Adipocyte (in vitro differentiated cells): ENCODE measurements at places on chromosomes 2 and 18.
A peak's percentile ranks its signal among the peaks of the same experiment; 100 is the strongest.

- DNase-seq = no peak
These were observed 114.0 kb upstream of the STON1 start for GRCh38 chr2:48415836-48416515.

DNA sequence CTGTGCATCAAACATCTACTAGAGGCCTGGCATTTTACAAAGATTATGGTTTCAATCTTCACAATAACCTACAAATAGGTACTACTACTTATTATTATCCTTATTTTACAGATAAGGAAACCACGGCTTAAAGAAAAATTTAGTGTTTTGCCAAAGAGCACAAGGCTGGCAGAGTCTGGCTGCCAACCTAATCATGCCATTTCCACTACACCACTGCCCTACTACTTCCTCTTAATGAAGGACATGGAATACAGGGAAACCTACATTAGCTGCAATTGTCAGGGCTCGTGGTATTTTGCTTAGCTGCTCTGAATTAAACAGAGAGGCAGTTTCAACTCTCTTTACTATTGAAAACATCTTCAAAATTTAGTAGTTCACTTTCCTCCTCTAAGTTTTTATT is 5.9 kb downstream of the MBOAT2 start:
- DNase-seq = no peak

DNA sequence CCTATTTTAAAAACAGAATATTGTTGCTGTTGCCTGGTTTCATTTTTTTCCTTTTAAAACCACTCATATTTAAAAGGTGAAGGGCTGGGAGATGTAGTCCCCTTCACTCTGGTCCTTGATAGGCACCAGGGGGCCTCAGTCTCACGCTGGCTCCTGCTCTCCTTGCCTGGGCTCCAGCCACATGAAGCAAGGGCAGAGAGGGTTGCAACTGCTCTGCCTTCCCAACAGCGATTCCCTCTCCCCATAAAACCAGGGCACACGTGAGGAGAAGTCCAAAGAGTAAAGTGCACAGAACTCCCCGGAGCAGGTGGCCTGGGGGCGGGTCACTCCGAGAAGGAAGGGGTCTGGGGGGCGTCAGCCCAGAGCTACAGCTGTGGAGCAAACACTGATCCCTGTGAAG is 12.8 kb downstream of the TMEM127 start:
- DNase-seq = no peak

DNA sequence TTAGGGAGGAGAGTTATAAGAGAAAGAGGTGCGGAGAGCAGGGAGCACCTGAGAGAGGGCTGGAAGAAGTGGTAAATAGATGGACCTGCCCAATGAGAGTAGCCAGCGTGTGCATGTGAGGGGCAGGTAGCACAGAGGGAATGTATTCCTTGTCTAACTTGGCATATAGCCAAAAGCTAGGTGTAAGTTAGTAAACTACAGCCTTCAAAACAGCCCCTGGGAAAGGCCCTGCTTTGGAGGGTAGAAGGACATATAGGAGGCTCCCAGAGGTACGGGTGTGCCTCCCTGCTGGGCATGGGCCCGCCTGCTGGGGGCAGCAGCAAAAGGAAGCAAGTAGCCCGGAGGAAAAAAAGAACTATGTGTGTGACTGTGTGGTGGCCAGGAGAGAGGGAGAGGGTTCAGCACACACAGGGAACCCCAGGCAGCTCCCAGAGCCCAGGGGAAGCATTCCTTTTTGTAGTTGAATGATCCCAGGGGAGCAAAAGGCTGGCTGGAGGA is 48.0 kb downstream of the TCF7L1 start:
- DNase-seq = no peak

- no peak for DNase-seq
These were observed 83.2 kb downstream of the PPP1R1C start for GRCh38 chr2:182068811-182069210.

DNA sequence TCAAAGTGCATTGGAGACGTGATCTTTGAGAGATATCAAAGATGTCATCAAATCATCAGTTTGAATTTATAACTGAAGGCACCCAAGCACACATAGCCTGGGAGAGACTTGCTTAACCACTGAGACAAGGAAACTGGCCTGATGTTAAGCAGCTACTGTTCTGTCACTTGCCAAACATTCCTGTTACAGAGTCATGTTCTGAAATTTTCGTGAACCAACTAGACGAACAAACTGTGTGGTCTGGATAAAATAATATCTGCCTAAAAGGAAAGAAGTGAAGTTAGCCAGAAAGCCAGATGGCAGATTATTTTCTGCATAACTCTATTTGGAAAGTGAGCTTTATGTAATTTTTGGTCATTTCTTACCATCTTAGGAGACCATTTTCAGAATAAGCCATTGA is 51.4 kb downstream of the SPATS2L start:
- no peak for DNase-seq

- DNase-seq = no peak
These were observed 37.2 kb downstream of the FEZ2 start for GRCh38 chr2:36560726-36561125.

GRCh38 chr2:7119132-7119835 is 202.1 kb downstream of the RNF144A start:
- DNase-seq = peak; percentile 79

- DNase-seq = peak; percentile 34
These were observed 2.0 kb downstream of the LIMS1 start for GRCh38 chr2:108536133-108536780.

DNA sequence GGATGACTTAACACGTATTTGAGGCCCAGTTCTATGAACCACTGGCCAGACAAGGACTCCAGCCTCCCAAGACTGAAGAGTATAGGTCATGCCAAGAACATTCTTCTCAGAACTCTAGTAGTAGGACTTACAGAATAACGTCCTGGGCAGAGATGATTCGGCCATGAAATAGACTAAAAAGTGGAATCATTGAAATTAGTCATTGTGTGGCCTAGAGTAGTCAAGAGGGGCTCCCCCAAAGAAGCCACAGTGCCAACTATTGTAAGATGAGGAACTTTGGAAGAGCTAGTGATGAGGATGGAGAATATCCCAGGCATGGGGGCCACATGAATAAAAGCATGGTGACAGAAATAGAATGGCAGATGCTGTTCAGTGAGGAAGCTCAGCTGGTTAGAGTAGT is 101.1 kb downstream of the TRIB2 start:
- DNase-seq = no peak

- no peak for DNase-seq
These were observed 464.6 kb downstream of the CNTNAP5 start for GRCh38 chr2:124489686-124490085.
